ENCODE measurements at places on chromosomes 12 and 14. TPM values are rescaled to one million over a fixed set of nuclear protein-coding genes. Genes with fewer than 3 reads are reported as not detected.
A peak's percentile ranks its signal among the peaks of the same experiment; 100 is the strongest.

TMTC1 gene
- 154 TPM for total RNA-seq

ARHGEF25 gene
- total RNA-seq: 13.7 TPM

FRS2 gene
- total RNA-seq: 51.7 TPM

PTPRO gene
- 5.6 TPM for total RNA-seq

DNA sequence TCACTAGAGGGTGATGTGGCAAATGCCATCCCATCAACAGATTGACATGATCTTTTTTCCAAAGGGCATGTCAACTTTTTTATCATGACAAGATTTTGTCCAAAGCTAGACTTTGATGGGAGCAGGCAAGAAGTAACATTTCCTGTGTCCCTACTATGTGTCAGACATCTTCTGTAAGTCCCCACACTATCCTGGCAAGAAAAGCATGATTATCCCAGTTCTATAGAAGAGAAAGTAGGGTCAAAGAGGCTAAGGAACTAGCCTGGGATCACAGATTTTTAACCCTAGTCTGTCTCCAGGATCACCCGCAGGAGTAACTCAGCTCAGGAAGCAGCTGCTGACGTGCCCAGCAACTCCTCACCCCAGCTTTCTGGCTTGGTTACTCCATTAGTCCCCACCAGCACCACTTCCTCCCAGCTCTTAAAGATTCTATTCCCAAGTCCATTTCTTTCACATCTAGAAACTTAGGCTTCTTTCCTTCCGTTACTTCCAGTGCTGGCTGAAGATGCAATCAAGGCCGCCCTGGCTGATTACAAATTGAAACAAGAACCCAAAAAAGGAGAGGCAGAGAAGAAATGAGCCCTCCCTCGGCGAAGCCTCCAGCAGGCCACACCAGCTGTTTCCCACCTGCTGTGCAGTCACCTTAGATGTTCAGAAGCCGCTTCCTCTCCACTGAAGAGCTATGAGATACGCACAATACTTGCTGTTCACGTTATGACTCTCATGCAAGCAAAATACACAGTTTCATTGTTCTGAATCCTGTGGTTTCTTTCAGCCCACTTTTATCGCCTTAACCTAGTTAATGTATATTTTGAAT is 6.2 kb downstream of the ISCU start:
- DNase-seq: peak; percentile 86

GRCh38 chr12:29796823-29797263 is 13.1 kb upstream of the TMTC1 start:
- DNase-seq: no peak

- no peak for DNase-seq
Observed at GRCh38 chr12:48972952-48973483, 1.5 kb upstream of the WNT10B start.

Measured in spleen (tissue), 13 donors.